Kidney (tissue), 22 donors: ENCODE measurements at places on chromosomes 5 and 9.

DNA sequence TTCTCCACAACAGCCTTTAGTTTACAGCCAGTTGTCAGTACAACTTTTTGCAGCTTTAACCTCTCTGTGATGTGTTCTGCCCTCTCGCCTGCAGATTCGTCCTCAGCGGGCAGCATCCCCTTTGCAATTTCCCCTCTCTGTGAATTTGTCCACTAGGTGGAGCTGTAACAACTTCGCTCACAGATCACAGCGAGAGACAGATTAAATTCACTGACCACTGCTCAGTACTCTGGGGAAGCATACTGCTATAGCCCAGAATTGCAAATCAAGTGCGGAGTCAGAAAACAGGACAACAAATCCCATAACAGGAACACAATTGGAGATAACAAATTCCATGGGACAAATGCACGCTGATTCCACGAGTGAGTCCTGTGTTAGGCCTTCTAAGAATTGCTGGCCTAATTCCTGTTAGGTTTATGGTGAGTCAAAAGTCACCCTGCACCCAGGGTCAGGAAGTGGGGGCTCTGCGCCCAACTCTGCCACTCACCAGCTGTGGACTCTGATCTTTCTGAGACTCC is 2124.9 kb downstream of the MAT2B start:
- peak; percentile 88 for DNase-seq

- DNase-seq: no peak
Measured at GRCh38 chr9:120524038-120524437, 55.9 kb downstream of the CDK5RAP2 start.

- no peak for DNase-seq
Measured at GRCh38 chr5:57499262-57500050, 16.8 kb upstream of the ACTBL2 start.

DNA sequence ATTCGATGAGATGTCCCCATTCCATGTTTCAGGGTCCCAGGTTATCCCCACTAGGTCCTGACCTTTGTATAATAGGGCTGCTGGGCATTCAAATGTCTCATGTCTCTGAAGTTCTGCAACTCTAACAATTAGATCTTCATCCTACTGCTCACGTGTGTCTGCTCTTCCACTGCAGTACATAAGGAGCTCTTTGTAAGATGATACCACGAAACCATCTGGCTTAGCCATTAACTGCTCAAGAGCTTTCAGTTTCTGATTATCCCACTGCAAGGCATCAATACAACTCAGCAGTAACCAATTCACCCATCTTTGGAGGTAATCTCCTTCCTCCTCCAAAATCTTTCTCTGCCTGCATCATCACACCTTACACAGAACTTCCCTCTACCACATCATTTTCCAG is 49.9 kb upstream of the PPP2CA start:
- DNase-seq: no peak

DNA sequence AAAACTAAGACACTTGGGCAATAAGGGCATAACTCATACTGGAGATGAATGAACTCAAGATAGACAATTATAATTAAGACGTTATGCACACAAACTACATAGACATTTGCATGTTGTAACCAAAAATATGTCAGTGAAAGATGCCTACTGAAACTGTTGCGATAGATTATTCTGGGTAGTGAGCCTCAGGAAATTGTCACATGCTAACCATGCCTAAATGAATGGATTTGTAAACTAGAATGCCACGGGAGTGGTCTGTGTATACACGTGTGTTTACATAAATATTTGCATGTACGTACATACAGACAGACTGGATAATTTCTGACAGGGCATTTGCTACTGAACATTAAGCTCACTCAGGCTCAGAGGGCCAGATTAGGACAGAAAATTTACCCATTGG is 1.2 kb downstream of the NIPSNAP3B start:
- DNase-seq: no peak

GRCh38 chr5:58683567-58683966 is 100.7 kb downstream of the RAB3C start:
- DNase-seq: no peak
